ENCODE measurements at places on chromosomes 3 and 15.

DNA sequence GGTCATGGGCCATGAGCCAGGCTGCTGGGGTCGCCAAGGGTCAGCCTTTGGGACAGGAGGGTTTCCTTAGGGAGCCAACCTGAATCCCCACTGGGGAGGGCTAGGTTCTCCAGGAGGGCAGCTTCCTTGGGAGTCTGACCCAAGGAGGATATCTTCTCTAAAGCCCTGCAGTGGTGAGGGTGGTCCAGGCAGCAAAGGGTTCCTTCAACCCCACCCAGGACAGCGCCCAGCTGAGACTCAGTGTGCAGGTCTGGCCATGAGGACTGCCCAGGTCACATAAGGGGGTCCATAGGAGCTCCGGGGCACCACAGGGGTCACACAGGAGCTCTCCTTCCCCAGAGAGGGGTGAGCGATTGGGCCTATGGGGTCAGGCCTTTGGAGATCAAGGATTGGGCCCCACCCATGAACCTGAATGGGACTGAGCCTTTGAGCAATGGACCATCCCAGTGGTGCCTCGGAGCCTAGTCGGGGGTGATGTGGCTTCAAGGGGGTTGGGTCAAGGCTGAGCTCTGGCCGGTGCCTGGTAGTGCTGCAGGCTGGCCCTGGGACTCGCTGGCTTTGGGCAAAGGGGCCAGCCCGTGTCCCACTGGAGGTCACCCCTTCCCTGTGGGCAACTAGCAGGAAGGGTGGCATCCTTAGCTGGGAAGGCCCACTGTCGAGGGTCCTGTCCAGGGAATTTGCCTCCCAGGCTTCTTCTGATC is 216.5 kb downstream of the SNRPN start:
- no peak for ATAC-seq

DNA sequence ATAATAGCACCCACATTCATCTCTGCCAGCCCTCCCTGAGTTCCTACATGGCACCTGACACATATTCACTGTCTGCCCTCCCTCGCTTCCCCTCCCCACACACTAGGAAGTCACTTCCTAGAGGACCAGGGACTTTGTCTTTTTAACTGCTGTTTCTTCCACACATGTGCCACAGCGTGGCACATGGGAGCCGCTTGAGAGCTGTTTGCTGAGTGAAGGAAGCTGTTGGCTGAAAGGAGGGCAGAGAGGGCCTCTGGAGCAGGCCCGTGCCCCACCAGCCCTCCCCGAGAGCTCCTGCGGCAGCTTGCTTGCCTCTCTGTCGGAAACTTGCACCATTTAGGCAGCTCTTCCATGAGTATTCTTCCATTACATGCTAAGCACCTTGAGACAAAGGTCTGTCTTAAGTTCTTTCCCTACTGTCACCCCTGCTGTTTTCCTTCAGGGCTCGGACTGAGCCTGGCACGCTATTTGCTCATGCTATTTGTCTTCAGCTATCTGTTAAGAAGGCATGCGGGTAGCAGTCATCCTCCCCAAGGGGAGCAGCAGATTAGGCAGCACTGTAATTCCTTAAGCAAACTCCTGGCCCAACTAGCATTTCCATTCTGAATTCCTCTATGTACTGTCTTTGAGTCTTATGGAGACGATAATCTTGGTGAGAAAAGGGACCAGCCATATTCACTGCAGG is 72.2 kb downstream of the CACNA1D start:
- ATAC-seq, result no peak

GRCh38 chr3:65672061-65672460 is 366.7 kb downstream of the MAGI1 start:
- no peak for ATAC-seq

- ATAC-seq, result no peak
These were observed 48.3 kb upstream of the IREB2 start for GRCh38 chr15:78389738-78390137.

- no peak for ATAC-seq
These were observed 27.6 kb downstream of the ANP32A start for GRCh38 chr15:68792901-68793766.

- no peak for ATAC-seq
These were observed 25.8 kb upstream of the RSL24D1 start for GRCh38 chr15:55222588-55222987.

GRCh38 chr3:195566797-195567196 is 16.9 kb downstream of the APOD start:
- ATAC-seq, result no peak

DNA sequence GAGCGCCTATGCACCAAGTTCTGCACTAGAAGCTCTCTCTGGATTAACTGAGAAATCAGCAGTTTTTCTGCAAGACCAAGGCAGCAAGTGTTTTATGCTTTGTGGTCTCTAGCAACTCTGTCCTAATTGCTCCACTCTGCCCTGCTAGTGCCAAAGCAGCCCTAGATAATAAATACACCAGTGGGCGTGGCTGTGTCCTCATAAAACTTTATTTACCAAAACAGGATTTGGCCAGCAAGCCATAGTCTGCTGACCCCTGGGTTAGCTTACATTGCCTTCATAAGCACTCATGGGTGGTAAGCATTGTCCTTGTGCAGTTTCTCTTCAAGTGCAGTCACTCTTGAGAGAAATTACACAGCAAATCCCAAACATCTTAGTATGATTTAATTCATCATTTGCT is 30.7 kb upstream of the SLC24A5 start:
- ATAC-seq, result no peak

DNA sequence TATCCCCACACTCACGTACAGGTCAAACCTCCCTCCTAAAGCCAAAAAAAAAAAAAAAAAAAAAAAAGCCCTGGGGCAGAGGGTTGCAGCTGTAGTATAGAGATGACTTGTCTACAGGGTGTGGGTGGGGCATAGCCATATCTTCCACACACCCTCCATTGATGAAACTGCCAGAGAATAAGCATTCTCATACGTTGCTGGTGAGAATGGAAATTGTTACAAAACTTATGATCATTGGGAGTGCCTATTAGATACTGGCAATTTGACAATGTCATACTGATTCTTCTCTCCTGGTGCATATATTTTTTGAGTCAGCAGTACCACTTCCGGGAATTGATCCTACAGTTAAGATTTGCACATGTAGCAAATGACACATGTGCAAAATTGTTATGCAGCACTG is 11.0 kb upstream of the CTNNB1 start:
- ATAC-seq, result peak; percentile 97

GRCh38 chr3:156509189-156510174 is 45.4 kb downstream of the SSR3 start:
- peak; percentile 54 for ATAC-seq

GRCh38 chr3:107798381-107798780 is 275.6 kb downstream of the BBX start:
- no peak for ATAC-seq

DNA sequence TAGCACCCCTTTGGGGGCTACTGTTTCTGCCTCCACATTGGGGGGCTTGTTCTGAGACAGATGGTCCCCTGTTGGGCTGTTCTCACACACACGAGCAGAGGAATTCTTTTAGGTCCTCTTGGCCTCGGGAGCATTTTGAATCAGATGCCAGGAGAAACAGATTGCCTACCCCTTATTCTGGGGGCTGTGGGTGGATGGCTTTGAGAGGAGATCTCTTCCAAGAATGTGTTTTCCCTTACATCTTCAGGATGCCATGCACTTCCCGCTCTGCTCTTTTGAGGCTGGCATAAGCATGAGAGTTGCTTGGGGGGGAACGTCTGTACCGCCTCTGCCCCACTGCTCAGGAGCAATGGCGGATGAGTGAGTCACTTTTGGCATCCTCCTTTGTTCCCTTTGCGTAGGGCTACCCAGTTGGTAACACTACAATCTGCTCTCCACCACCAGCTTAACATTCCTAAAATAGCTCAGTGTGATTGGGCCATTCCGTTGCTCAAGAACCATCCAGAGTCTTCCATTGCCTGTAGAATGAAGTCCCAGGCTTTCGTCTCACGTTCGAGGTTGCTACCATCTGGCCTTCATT is 154.4 kb downstream of the RPLP1 start:
- ATAC-seq, result no peak

DNA sequence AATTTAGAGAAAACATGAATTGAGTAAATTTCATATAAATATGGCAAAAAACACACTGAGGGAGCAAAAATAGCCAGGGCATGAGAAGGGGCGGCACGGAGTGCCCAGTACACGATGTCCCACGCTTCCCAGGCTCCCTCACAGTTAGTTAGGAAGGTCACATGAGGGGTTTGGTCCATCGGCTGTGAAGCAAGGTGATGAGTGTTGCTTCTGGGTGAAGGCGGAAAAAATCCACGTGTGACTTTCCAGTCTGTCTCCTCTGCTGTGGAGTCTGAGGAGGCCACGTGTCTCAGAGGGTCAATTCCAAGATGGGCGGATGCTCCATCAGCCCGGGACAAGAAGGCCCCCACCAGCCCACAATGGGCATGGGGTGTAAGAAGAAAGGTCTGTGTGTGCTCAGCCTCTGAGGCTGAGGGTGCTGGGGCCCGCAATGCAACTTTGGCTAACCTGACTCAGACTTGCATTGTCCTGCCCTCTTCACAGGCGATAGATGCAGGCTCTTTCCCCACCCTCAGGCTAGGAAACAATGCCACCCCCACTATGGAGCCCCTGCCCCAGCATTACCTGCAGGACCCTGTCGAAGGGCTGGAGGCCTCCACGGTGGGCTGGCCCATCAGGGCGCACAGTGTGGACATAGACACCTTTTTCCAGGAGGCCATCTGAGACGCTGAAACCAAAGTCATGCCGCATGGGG is 45.7 kb downstream of the GRIP2 start:
- ATAC-seq, result no peak

DNA sequence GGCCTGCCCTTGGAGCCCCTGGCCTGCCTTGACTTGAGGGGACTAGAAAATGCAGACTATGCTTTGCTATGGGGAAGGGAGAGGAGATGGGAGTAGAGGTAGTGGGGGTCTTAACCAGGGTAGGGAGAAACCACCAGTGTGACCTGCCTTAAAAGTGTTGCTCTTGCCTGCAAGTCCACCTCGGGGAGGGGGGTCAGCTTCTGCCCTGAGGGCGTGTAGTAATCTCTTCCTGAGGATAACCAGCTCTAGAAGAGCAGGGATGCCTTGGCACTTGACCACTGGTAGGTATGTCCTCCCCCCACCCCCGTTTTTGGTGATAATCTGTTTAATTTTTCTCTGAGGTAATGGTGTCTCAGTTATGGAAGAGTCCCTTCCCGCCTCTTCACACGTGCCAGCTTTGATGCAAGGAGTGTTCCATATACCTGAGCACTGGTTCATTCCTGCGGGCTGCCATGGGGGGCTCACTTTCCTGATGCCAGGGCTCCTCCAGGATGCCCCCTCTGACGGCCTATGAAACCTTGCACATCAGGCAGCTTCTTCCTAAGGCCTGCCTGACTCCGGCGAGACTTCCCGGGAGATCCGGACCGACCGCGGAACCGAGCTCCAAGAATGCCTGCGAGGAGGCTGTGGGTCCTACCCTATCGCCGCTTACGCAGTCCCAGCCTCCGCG is 780 bp upstream of the P4HTM start:
- ATAC-seq, result no peak

GRCh38 chr15:75606711-75607699 is 18.5 kb downstream of the SNUPN start:
- peak; percentile 75 for ATAC-seq

DNA sequence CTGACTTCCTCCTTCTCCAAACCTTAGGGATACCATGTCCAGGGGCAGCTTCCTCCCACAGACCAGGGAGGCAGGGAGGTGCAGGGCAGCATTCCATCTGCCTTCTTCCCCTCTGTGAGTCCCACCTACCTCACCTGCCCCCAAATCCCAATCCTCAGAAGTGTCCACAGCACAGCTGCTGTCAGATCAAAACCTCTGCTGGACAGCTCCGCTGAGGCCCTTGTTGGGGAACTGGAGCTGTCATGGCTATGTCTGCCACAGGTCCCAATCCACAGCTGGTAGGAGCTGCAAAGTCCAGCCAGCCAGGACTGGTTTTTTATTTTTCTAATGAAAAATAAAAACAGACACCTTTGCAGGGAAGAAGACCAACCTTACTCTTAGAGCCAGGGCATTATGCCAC is 40.7 kb upstream of the TBC1D21 start:
- ATAC-seq, result no peak

DNA sequence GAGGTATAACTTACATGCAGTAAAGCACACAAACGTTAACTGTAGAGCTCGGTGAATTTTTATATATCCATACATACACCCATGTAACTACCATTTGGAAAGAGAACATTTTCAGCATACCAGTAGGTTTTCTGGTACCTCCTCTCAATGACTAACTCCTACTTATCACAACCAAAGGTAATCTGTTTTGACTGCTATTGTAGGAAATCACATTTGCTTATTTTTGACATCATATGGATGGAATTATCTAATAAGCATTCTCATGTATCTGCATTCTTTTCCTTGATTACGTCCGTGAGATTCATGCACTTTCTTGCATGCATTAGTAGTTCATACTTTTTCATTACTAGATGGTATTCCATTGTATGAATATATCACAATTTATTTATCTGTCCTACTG is 76.8 kb downstream of the CSNK1G1 start:
- ATAC-seq, result no peak

DNA sequence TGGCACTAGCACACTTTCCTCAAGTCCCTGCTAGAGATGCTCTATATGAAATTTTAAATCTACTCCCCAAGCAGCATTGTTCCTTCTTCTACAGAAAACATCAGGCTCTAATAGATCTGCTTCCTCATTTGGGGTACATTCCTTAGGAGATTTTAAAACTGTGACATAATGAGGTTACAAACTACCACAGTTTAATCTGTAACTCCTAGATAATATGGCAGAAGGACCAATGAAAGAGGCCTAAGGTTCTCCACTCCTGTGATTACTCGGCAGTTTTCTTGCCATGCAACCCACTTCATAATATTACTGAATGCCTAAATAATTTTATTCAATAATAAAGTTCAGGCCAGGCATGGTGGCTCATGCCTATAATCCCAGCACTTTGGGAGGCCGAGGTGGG is 16.1 kb downstream of the ZNF106 start:
- no peak for ATAC-seq

- ATAC-seq, result no peak
These were observed 37.5 kb downstream of the TPM1 start for GRCh38 chr15:63079947-63080626.

DNA sequence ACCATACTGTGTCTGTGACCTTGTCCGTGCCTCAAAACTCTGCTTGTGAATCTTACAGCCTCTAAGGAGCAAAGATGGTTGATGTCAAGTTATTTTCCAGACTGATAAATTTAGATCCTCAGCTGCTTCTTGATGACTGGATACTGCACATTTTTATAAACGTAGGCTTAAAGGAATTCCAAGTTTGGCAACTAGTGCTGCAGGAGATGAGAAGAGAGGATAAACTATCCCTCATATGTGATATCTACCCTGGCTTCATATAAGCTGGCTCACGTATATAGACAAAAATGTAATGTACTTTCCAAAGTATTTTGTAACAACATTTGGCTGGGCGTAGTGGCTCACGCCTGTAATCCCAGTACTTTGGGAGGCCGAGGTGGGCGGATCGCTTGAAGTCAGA is 89.6 kb downstream of the GMPS start:
- ATAC-seq, result no peak

GRCh38 chr15:87493803-87494202 is 762.7 kb downstream of the NTRK3 start:
- ATAC-seq, result no peak

DNA sequence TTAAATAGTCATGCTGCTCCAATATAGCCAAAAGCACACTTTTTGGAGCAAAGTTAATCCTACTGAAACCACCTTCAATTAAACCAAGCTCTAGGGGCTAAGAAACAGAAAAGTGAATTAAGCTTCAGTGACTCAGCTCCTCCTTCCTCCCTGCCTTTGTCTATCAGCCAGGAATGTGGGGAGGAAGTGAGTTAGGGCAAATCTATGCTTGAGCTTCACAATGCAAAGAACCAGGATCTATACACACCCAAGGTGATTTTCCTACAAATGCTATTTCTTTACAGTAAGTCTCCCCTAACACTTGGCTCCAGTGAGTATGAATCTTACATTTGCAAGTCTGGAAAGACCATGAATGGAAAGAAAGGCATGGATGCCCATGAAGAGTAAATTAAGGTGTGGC is 212.1 kb downstream of the P3H2 start:
- ATAC-seq, result no peak
